Tibial artery (tissue), 4 donors: ENCODE measurements at places on chromosomes 6 and 20.

GRCh38 chr20:57709823-57710799 is at the start of gene PMEPA1:
TSS of gene PMEPA1 (minus strand) at chr20:57710015. CDS start at chr20:57709582, 433 bp downstream.
- no peaks in the 10 kb centered on the region for H3K36me3 ChIP-seq
- H3K4me3 ChIP-seq = peak within 1 kb of the TSS; percentile 89
- DNase-seq = peak; percentile 98
- H3K27ac ChIP-seq = peak within 1 kb of the TSS; percentile 96
- no peaks in the 10 kb centered on the region for H3K27me3 ChIP-seq
- H3K4me1 ChIP-seq = peaks cover 64% of the 10 kb centered on the region

DNA sequence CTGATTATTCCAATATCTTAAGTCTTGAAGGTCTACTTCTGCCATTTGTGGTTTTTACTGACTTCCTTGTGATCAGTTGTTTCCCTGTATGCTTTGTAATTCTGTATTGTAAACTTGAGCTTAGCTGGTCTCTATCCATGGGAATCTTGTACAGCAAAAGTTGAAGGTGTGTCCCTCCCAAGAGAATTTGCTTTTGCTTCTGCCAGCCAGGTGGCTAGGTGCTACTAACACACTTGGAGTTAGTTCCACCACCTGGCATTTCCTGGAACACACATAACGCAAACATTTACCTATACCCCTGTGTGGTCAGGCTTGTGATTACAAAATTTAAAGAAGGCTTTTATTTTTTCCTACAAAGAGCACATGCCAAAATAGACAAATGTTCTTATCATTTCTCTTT is 141.2 kb downstream of the GRM4 start:
- H3K27ac ChIP-seq = no peak overlapping the region
- no peak overlapping the region for H3K4me3 ChIP-seq
- H3K36me3 ChIP-seq = no peaks in the 10 kb centered on the region
- peaks cover 45% of the 10 kb centered on the region for H3K27me3 ChIP-seq
- no peak for DNase-seq
- H3K4me1 ChIP-seq = no peaks in the 10 kb centered on the region

DNA sequence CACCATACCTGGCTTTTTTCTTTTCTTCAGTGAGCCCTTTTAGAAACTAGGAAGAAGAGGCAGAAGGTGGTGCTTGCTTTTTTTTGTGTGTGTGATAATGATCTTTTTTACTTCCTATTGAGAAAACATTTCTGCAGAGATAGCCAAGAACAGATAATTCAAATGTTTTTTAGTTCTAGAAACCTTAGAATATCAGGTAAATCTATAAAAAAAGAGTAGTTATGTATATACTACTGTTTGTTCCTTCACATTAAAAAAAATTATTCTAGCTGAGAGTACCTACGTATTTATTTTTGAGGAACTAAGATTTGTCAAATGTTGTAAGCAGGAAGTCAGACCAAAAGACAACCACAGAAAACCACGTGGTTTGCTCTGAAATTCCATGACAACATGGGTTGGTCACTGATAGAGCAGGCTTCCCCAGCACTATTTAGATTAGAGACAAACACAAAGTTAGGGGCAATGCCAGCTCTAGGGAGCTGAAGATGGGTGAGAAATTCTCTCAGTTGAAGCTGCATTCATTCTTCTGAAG is 12.8 kb downstream of the STK4 start:
- H3K36me3 ChIP-seq = peaks cover 25% of the 10 kb centered on the region
- no peaks in the 10 kb centered on the region for H3K4me1 ChIP-seq
- H3K27me3 ChIP-seq = no peaks in the 10 kb centered on the region
- no peak overlapping the region for H3K4me3 ChIP-seq
- H3K27ac ChIP-seq = no peak overlapping the region

GRCh38 chr6:142367501-142368018 is 65.8 kb downstream of the ADGRG6 start:
- no peak for DNase-seq
- H3K36me3 ChIP-seq = no peaks in the 10 kb centered on the region
- H3K4me1 ChIP-seq = no peaks in the 10 kb centered on the region
- no peaks in the 10 kb centered on the region for H3K27me3 ChIP-seq

DNA sequence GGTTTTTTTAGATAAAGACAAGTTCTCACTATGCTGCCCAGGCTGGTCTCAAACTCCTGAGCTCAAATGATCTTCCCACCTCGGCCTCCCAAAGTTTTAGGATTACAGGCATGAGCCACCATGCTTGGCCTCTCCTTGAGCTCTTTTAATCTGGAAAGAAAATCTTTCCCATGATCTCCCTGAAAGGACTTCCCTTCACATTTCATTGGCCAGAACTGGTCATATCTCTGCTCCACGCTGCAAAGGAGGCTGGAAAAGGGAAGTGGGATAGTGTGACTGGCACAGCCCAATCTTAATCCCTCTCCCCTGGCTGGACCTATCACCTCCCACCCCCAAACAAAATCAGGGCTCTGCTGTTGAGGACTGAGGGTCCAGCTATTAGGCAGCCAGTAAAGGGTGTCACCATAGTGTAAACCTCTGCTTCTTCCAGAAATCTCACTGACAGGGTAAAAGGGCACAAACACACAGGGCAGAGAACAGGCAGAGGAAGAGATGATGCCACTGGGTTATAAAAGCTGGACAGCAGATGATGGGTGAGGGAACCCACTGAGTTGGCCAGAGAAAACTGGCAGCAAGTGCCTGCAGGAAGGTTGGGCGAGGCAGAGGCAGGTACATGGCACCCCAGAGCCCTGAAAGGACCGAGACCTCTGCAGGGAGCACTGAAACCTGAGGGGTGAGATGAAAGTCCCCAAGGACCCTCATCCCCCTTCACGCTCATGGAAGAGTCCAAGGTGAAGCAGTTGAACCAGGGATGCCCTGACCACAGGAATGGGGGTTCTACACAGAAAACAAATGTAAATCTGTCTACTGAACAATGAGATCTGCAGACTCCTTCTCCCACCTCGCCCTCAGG is 83.1 kb upstream of the PTPN1 start:
- DNase-seq = no peak
- H3K36me3 ChIP-seq = no peaks in the 10 kb centered on the region
- H3K4me1 ChIP-seq = peaks cover 59% of the 10 kb centered on the region

DNA sequence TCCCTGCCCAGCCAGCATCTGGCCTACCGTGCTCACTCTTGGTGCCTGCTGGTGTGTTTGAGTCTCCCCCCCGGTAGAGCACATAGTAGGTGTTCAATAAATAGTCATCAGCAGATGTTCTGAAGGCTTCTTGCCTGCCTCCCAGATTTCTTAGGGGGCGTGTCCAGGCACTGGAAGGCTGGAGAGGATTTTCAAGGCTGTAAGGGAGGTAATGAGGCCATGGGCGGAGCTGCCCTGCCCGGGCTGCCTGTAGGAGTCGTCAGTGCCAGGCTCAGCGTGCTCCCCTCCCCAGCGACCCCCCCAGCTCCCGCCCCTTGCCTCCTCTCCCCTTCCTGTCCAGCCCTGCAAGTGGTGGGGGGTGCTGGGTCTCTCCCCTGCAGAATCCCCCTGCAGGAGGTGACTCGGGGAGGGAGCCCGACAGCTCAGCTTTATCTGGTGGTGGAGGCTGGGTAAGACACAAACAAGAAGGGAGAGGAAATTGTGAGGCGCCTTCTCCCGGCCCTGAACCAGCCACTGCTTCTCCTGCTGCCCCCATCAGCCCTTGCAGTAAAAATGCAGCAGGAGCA is 55.9 kb downstream of the BCAS4 start:
- H3K36me3 ChIP-seq = no peaks in the 10 kb centered on the region
- peaks cover 15% of the 10 kb centered on the region for H3K4me1 ChIP-seq
- no peak overlapping the region for H3K4me3 ChIP-seq
- DNase-seq = no peak
- no peaks in the 10 kb centered on the region for H3K27me3 ChIP-seq

DNA sequence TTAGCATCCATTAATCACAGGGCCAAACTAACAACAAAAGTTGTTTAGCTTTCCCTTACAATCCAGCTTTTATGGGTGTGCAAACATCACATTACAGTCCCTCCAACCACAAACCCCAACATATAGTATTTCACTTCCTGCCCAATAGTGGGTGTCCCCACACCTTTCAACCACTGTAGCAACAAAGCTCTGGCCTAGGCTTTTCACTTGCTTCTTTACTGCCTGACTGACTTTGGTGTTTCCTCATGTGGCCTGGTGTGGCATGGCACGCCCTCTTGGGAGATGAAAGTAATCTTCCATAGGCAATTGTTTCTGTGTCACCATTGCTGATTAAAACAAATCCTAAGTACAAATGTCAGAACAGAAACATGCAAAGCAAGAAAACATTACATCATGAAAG is 46.3 kb downstream of the MCM8 start:
- no peak overlapping the region for H3K27ac ChIP-seq
- no peak overlapping the region for H3K4me3 ChIP-seq

GRCh38 chr20:34045294-34045693 is 51.6 kb downstream of the RALY start:
- no peak overlapping the region for H3K27ac ChIP-seq
- H3K4me1 ChIP-seq = peaks cover 24% of the 10 kb centered on the region
- H3K36me3 ChIP-seq = no peaks in the 10 kb centered on the region
- no peaks in the 10 kb centered on the region for H3K27me3 ChIP-seq
- H3K4me3 ChIP-seq = no peak overlapping the region

- no peaks in the 10 kb centered on the region for H3K4me1 ChIP-seq
- no peaks in the 10 kb centered on the region for H3K36me3 ChIP-seq
- DNase-seq = no peak
- no peak overlapping the region for H3K4me3 ChIP-seq
- H3K27ac ChIP-seq = no peak overlapping the region
Observed at GRCh38 chr6:161830866-161831616, 557.2 kb upstream of the AGPAT4 start.

- peak overlapping the region; percentile 46 for H3K27ac ChIP-seq
- DNase-seq = peak; percentile 68
- H3K4me3 ChIP-seq = peak overlapping the region; percentile 4
- peaks cover 44% of the 10 kb centered on the region for H3K4me1 ChIP-seq
Observed at GRCh38 chr20:59010995-59011873, 4.2 kb upstream of the CTSZ start.

DNA sequence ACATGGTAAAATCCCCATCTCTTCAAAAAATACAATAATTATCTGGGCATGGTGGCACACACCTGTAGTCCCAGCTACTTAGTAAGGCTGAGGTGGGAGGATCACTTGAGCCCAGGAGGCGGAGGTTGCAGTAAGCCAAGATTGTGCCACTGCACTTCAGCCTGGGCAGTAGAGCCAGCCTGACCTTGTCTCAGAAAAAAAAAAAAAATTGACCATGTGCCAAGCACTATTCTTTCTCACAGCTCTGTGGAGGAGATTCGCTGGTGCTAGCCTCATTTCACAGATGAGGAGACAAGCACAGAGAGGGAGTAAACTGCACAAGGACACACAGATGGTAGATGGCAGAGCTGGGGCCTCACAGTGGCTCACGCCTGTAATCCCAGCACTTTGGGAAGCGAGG is 131.8 kb upstream of the JARID2 start:
- H3K4me1 ChIP-seq = no peaks in the 10 kb centered on the region
- H3K4me3 ChIP-seq = no peak overlapping the region
- no peak overlapping the region for H3K27ac ChIP-seq
- H3K27me3 ChIP-seq = no peaks in the 10 kb centered on the region
- H3K36me3 ChIP-seq = no peaks in the 10 kb centered on the region

GRCh38 chr6:91098006-91098405 is 511.1 kb upstream of the MAP3K7 start:
- no peaks in the 10 kb centered on the region for H3K4me1 ChIP-seq
- H3K4me3 ChIP-seq = no peak overlapping the region
- H3K36me3 ChIP-seq = no peaks in the 10 kb centered on the region
- no peaks in the 10 kb centered on the region for H3K27me3 ChIP-seq
- no peak overlapping the region for H3K27ac ChIP-seq
- DNase-seq = no peak

GRCh38 chr6:81075974-81076373 is 676.5 kb downstream of the TENT5A start:
- no peak overlapping the region for H3K4me3 ChIP-seq
- DNase-seq = no peak
- H3K4me1 ChIP-seq = no peaks in the 10 kb centered on the region
- no peaks in the 10 kb centered on the region for H3K36me3 ChIP-seq
- H3K27ac ChIP-seq = no peak overlapping the region

GRCh38 chr6:113862112-113862511 is 5.0 kb downstream of the MARCKS start:
- no peak for DNase-seq
- peaks cover 2% of the 10 kb centered on the region for H3K4me1 ChIP-seq
- H3K36me3 ChIP-seq = no peaks in the 10 kb centered on the region
- H3K4me3 ChIP-seq = no peak overlapping the region
- H3K27me3 ChIP-seq = no peaks in the 10 kb centered on the region

- no peaks in the 10 kb centered on the region for H3K27me3 ChIP-seq
- H3K36me3 ChIP-seq = no peaks in the 10 kb centered on the region
- no peak overlapping the region for H3K4me3 ChIP-seq
- H3K4me1 ChIP-seq = no peaks in the 10 kb centered on the region
- H3K27ac ChIP-seq = no peak overlapping the region
- no peak for DNase-seq
Observed at GRCh38 chr6:106417572-106418147, 57.1 kb downstream of the CRYBG1 start.

- H3K27me3 ChIP-seq = no peaks in the 10 kb centered on the region
- no peak overlapping the region for H3K4me3 ChIP-seq
- no peak for DNase-seq
- H3K36me3 ChIP-seq = peaks cover 62% of the 10 kb centered on the region
Observed at GRCh38 chr6:166934174-166934573, 22.2 kb downstream of the RNASET2 start.

GRCh38 chr20:6614836-6615235 is 152.7 kb upstream of the BMP2 start:
- no peaks in the 10 kb centered on the region for H3K4me1 ChIP-seq
- no peaks in the 10 kb centered on the region for H3K36me3 ChIP-seq
- H3K27ac ChIP-seq = no peak overlapping the region

GRCh38 chr6:22598339-22598738 is 29.0 kb downstream of the HDGFL1 start:
- no peaks in the 10 kb centered on the region for H3K27me3 ChIP-seq
- no peaks in the 10 kb centered on the region for H3K4me1 ChIP-seq
- no peaks in the 10 kb centered on the region for H3K36me3 ChIP-seq
- no peak overlapping the region for H3K27ac ChIP-seq
- H3K4me3 ChIP-seq = no peak overlapping the region

- H3K4me3 ChIP-seq = no peak overlapping the region
- no peaks in the 10 kb centered on the region for H3K4me1 ChIP-seq
- H3K27me3 ChIP-seq = no peaks in the 10 kb centered on the region
- H3K27ac ChIP-seq = no peak overlapping the region
- no peak for DNase-seq
Observed at GRCh38 chr20:50872560-50873425, 58.4 kb downstream of the ADNP start.

GRCh38 chr20:17990278-17990972 is 21.6 kb downstream of the MGME1 start:
- peaks cover 36% of the 10 kb centered on the region for H3K36me3 ChIP-seq
- H3K4me1 ChIP-seq = no peaks in the 10 kb centered on the region
- no peak for DNase-seq
